Cardiac fibroblast (primary cell): ENCODE measurements at places on chromosomes 2 and 18.

- DNase-seq: no peak
Measured at GRCh38 chr2:155298001-155298400, 599.5 kb downstream of the KCNJ3 start.

GRCh38 chr2:239936838-239937581, 88.1 kb downstream of the NDUFA10 start:
- DNase-seq: no peak

- no peak for DNase-seq
Measured at GRCh38 chr2:108367561-108368175, 10.1 kb upstream of the SULT1C4 start.

DNA sequence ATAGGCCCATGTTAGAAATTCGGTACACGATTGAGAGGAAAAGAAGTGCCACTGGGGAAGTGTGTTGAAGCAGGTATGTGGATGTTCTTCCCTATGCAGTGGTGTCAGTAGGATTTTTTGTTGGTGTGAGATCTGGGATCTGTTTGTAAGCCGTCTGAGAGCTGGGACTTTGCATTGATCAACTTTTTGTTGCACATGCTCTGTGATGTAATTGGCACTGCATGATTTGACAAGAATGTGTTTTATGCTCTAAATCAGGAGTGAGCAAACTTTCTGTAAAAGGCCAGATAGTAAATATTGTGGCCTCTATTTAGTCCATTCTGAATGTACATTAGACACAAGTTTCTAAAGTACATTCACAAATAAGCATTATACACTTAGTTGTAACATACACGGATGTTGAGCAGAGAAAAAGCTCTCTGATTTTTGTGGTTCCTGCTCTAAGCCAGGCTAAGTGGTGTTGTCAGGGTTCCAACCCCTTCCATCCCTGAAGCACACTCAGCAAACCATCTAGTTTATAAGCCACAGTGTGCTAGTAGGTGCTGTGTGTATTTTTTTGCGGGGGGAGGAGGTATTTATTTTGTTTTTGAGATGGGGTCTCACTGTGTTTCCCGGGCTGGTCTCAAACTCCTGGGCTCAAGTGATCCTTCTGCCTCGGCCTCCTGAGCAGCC, 235.6 kb downstream of the NEDD4L start:
- DNase-seq: no peak

GRCh38 chr2:15808204-15808910, 132.0 kb upstream of the MYCN start:
- DNase-seq: no peak

GRCh38 chr2:119838179-119838578, 78.5 kb downstream of the PTPN4 start:
- peak; percentile 8 for DNase-seq

DNA sequence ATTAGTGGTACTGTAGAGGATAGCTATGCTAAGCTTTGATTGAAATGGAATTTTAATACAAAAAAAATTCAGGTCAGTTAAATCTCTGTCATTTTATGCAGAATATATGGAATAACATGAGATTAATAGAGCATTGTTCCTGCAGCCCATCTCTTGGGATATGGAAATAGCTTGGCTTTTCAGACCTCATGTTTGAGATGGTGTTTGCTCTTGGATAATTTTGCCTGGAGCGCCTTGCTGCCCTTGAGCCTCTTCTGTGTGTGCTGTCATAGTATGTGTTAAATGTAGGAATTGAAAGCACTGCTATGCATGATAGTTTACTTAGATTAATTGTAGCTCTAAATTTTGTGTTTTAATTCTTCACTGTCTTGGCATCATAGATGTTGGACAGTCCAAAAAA, 27.7 kb downstream of the GALNT1 start:
- DNase-seq: no peak

- DNase-seq: no peak
Measured at GRCh38 chr2:138323382-138324067, 178.0 kb upstream of the SPOPL start.
